Mesothelial cell of epicardium (in vitro differentiated cells): ENCODE measurements at places on chromosomes 6 and 20. TPM values are rescaled to one million over a fixed set of nuclear protein-coding genes. Genes with fewer than 3 reads are reported as not detected.

GRCh38 chr20:55888685-55889084, 116.6 kb downstream of the CBLN4 start:
- no peak overlapping the region for H3K27ac ChIP-seq
- no peak for DNase-seq
- no peaks in the 10 kb centered on the region for H3K4me1 ChIP-seq

DNA sequence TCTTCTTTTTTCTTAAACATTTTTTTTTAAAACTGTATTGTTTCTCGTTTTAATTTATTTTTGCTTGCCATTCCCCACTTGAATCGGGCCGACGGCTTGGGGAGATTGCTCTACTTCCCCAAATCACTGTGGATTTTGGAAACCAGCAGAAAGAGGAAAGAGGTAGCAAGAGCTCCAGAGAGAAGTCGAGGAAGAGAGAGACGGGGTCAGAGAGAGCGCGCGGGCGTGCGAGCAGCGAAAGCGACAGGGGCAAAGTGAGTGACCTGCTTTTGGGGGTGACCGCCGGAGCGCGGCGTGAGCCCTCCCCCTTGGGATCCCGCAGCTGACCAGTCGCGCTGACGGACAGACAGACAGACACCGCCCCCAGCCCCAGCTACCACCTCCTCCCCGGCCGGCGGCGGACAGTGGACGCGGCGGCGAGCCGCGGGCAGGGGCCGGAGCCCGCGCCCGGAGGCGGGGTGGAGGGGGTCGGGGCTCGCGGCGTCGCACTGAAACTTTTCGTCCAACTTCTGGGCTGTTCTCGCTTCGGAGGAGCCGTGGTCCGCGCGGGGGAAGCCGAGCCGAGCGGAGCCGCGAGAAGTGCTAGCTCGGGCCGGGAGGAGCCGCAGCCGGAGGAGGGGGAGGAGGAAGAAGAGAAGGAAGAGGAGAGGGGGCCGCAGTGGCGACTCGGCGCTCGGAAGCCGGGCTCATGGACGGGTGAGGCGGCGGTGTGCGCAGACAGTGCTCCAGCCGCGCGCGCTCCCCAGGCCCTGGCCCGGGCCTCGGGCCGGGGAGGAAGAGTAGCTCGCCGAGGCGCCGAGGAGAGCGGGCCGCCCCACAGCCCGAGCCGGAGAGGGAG, 580 bp downstream of the VEGFA start:
- H3K4me3 ChIP-seq, result peak overlapping the region; percentile 99
- DNase-seq, result no peak
- peaks cover 50% of the 10 kb centered on the region for H3K4me1 ChIP-seq

Gene PLCB1
- total RNA-seq, result 35.4 to 41.5 TPM (median 35.4 TPM) in 3 replicates

GRCh38 chr6:42889815-42890214, 10.4 kb downstream of the RPL7L1 start:
- peak overlapping the region; percentile 97 for H3K4me3 ChIP-seq
- H3K4me1 ChIP-seq, result peaks cover 27% of the 10 kb centered on the region
- H3K36me3 ChIP-seq, result peaks cover 11% of the 10 kb centered on the region
- peak overlapping the region; percentile 94 for H3K27ac ChIP-seq

DNA sequence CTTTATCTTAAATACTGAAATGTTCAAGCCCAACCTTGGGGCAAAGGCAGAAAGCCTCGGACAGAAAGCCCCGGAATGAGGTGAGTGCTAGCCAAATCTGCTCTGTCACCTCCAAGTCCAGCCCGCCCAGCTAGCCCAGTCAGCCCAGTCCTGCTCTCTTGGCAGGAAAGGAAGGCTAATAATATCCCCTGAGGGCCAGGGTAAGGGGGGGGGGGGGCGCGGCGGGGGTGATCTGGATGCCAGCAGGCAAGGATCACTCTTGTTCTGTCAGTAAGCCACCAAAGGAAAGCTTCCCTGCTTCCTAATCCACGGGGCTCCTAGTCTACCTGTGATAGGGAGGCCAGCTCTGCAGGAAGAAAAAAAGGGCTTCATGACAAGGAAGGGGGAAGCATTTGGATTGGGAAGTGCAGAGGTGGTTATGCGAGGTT, 1.1 kb downstream of the NDRG3 start:
- H3K4me3 ChIP-seq, result peak overlapping the region; percentile 90
- DNase-seq, result no peak
- H3K36me3 ChIP-seq, result no peaks in the 10 kb centered on the region
- H3K27ac ChIP-seq, result no peak overlapping the region
- peaks cover 17% of the 10 kb centered on the region for H3K4me1 ChIP-seq

Gene UFL1
- 39.4 to 40.2 TPM (median 39.5 TPM) in 3 replicates for total RNA-seq
